ENCODE measurements at places on chromosomes 4 and X. TPM values are rescaled to one million over a fixed set of nuclear protein-coding genes. Genes with fewer than 3 reads are reported as not detected.

The DCAF12L2 gene
- 0.64 TPM for total RNA-seq

The LGI2 gene
- 0.33 TPM for total RNA-seq

The USP51 gene
- 4.0 TPM for total RNA-seq

The INPP4B gene
- total RNA-seq, result 15.8 TPM

The NHS gene
- 8.5 TPM for total RNA-seq

The UGT2A1 gene
- total RNA-seq, result not detected

The SLC6A14 gene
- total RNA-seq, result 17.9 TPM

- no peak for DNase-seq
Observed at GRCh38 chr4:53592122-53592521, 836 bp upstream of the LNX1 start.

DNA sequence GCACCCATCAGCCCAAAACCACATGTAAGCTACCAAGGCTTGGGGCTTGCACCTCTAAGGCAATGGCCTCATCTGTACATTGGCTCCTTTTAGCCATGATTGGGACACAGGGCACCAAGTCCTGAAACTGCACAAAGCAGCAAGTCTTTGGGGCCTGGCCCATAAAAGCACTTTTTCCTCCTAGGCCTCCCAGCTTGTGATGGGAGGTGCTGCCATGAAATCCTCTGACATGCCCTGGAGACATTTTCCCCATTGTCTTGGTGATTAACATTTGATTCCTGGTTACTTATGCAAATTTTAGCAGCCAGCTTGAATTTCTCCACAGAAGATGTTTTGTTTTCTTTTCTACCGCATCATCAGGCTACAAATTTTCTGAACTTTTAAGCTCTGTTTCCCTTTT, 58.5 kb upstream of the PABPC4L start:
- no peak for DNase-seq

GRCh38 chrX:95907081-95907480, 777.6 kb upstream of the DIAPH2 start:
- no peak for DNase-seq

GRCh38 chr4:63493265-63493664, 916.0 kb downstream of the TECRL start:
- no peak for DNase-seq

DNA sequence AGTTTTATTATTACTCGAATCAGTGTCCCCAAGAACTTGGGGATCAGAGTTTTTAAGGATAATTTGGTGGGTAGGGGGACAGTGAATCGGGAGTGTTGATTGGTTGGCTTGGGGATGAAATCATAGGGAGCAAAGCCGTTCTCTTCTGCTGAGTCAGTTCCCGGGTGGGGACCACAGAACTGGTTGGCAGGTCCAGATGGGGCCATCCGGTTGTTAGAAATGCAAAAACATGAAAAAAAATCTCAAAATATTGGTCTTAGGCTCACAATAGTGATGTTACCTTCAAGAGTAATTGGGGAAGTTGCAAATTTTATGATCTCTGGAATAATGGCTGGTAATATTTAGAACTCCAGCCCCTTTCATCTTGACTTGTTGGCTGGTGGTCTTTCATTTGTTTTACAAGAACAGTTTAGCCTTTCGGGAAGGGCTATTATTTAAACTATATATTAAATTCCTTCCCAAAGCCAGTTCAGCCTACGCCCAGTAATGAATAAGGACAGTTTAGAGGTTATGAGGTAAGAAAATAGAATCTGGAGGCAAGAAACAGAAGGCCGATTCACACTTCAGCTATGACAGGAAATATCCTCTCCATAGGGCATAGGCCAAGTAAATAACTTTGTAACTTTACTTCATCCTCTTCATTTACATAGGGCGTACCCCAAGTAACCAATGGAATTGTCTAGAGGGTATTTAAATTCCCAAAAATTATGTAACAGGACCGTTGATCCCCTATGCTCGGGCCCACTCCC, 164.1 kb upstream of the STS start:
- DNase-seq, result no peak

- no peak for DNase-seq
Observed at GRCh38 chrX:13043138-13043537, 1.3 kb downstream of the FAM9C start.

DNA sequence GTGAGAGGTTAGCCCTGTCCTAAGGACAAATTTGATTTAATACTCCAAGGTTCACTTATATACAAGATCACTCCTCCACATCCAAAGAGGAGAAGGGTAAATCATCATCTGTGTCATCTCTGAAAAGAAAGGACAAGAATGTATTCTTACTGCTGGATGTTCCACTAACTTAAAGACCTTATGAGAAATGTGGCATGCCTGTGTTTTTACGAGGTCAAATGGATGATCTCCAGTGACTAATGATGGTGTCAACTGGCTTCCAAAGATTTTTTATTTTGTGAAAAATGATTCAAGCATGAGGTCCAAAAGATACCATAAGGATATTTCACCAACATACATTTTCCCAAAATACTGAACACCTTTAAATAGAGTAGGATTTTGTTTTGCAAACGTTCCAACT, 143.4 kb downstream of the PTCHD1 start:
- DNase-seq, result no peak

GRCh38 chr4:64489628-64490027, 80.4 kb upstream of the TECRL start:
- DNase-seq, result no peak

- DNase-seq, result no peak
Observed at GRCh38 chr4:184401397-184402171, 72.8 kb downstream of the IRF2 start.

- no peak for DNase-seq
Observed at GRCh38 chrX:138504273-138504672, 207.2 kb downstream of the FGF13 start.

- no peak for DNase-seq
Observed at GRCh38 chr4:117096462-117096861, 11.1 kb upstream of the TRAM1L1 start.

Measured in breast epithelium (tissue), 4 donors.